Epithelial cell of prostate (primary cell): ENCODE measurements at places on chromosomes 7 and 10.

- no peak for DNase-seq
These were observed 43.4 kb upstream of the C1GALT1 start for GRCh38 chr7:7138897-7139296.

DNA sequence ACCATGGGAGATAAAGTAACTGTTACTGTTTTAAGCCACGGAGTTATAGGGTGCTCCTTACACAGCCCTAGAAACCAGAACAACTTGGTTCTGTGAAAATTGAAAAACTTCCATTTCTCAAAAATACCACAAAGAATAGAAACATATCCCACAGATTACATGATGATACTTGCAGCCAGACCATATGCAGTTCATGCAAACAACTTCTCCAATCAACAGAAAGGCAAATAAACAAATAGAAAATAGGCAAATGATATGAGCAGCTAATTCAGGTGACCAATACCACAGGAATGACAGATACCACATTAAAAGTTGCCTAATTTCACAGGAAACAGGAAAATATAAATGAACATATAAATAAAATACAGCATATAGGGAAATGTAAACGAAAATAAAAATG lies 297.5 kb downstream of the HTR7 start:
- no peak for DNase-seq

DNA sequence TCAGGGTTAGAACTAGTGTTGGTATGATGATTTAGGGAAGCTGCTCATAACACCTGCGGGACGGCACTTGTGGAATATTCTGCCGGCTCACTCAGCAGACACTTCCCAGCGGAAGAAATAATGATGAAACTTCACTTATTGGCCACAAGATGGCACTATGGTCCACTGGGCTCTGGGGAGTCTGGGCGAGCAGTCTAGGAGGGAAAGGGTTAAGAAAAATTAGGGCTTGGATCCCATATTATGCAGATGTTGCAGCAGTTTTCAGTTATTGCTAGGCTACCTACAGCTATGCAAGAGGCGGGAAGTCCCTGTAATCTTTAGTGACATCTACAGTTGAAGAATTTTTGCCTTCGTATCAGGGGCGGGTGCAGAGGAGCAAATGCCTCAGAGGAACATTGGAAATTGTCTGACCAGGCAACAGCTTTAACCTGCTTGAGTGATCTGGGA lies 238.7 kb upstream of the PRSS58 start:
- no peak for DNase-seq

DNA sequence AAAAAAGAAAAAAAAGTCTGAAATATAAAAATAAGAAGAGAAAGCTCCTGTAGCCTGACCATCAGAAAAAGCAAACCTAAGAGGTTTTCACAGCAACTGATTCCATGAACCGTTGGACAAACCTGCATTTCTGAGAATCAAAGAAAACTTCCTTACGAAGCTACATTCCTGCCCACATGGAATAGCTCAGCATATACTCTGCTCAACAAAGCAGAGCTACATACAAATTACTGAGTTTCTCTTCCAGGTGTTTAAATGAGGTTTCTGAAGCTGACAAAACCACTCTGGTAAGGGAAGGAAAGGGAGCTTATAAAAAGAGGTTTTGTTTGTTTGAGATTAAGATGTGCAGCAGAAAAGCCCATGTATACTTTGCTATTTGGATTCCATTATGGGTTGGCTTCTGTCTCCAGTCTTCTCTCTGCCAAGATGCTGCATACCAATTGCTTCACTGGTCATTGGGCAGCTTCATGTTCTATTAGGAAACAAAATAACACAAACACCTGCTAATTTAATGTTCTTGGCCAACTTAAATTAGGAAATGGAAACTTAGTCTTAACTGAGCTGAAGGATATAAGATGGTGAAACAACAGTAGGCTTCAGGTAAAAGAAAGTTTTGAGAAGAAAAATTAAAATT lies 314.1 kb downstream of the LRRTM3 start:
- DNase-seq: no peak

DNA sequence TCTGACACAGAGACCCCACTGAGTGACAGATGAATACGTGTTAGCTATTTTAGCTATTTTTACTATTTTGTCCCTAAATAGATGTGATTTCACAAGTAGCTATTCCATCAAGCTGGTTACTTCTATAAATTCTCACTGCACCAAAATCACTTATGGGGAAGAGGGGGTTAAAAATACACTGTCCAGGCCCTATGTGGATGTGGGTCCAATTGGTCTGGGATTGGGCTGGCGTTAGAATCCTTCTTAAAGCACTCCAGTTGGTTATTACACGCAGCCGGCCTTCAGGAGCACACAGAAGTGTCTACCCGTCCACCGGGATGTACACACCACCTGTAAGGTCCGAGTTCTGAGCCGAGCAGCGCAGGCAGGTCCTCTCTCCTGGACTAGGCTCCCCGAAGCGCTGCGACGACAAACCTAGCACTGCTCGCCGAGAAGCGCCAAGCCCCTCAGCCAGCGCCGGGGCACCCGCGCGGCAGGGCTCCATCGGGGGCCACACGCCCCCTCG lies 222.3 kb upstream of the MKLN1 start:
- DNase-seq: no peak

DNA sequence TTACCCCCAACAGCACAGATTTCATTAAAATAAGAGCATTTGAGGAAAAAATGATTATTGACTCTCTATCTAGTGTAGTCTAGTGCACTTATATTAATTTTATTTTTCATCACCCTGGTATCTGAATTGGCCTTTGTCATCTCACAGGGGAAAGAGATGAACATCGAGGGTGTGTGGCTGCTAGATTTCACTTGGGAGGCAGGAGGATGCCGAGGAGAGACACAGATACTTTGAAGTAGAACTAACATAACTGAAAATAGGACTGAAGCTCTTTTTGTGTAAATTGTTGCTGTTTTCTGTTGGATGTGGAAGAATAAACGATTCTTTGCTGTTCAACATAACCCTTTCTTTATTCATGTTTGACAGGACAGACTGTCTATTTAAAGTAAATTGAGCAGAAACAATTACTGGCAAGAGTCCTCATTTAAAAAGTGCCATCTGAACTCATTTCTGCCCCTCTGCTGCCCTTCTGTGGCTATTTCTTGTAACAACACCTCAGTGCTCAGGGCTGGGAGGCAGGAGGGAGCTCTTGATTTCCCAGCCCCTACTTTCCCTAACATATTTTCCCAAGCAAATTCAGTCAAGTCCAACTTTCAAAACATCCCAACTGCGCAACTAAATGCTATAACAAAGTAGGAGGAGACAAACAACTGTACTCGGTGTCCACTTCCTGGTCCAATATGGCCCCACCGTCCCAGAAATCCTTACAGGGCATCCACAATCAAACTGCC lies 15.6 kb downstream of the LYZL1 start:
- no peak for DNase-seq

DNA sequence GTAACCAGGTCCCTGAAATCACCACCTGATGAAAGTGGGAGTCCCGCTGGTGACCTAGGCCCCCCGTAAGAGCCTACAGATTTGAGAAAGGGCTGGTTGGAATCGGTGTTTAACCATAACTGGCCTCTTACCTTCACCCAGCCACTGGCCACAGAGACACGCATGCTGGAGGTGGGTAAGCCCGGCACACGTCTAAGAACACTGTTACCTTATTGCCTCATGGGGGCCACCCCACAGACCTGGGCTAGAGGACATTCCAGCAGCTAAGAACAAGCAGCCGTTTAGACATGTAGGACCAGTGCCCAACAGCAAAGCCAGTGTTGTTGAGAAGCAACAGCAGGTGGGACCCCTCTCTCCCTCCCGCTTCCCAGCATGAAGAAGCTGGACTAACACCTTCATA lies 2.5 kb upstream of the GDF2 start:
- no peak for DNase-seq

DNA sequence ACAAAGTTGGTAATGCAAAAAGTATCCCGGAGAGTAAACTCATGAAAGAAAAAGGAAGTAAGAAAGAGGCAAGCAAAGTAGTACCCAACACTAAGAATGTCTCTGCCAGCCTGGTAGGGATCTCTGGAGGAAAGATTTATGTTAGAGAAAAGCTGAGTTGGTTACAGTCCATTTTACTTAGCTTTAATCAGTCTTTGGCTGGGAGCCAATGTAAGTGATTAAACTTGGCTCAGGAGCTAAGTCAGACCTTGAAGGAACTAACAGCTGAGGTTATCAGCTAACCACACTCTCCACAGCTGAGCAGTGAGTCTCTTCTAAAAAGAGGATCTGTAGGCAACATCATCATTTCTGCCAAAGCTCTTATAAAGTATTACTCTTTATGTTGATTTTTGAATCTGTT lies 148.0 kb downstream of the ANKRD7 start:
- DNase-seq: no peak

- no peak for DNase-seq
These were observed 39.6 kb downstream of the TSPAN15 start for GRCh38 chr10:69490876-69491275.

DNA sequence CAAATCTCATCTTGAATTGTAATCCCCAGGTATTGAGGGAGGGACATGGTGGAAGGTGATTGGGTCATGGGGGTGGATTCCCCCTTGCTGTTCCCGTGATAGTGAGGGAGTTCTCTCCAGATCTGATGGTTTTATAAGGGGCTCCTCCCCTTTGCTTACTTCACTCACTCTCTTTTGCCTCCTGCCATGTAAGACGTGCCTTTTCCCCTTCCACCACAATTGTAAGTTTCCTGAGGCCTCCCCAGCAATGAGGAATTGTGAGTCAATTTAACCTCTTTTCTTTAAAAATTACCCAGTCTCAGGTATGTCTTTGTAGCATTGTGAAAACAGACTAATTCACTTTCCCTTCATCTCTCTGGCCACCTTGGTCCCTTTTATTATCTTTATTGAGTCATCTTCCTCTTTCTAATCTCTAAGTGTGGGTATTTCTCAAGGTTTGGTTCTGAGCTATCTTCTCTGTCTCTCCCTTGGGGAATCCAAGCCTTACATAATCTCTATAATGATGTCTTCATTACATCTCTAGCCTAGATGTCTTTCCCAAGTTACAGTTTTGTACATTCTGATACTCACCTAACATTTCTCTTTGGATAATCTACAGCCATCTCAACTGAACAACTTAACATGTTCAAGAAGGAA lies 99.1 kb upstream of the JCAD start:
- DNase-seq: no peak

GRCh38 chr7:39952374-39952773 lies 2.3 kb downstream of the CDK13 start:
- DNase-seq: no peak

DNA sequence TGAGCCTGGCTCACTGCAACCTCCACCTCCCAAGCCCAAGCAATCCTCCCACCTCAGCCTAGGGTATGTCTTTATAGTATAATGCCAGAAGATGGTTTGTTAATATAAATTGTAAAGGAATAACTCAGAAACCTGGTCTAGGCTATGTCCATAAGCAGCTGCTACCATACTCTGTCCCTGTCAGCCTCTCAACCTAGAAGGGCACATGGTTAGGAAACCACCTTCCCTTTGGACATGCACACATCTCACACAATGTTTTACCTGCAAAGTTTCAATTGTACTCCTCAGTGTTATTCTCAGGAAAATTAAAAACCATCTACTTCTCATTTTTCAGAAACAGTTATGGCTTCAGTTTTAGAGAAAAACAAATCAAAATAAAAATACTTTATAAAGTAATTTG lies 40.1 kb downstream of the ARHGAP21 start:
- DNase-seq: no peak

DNA sequence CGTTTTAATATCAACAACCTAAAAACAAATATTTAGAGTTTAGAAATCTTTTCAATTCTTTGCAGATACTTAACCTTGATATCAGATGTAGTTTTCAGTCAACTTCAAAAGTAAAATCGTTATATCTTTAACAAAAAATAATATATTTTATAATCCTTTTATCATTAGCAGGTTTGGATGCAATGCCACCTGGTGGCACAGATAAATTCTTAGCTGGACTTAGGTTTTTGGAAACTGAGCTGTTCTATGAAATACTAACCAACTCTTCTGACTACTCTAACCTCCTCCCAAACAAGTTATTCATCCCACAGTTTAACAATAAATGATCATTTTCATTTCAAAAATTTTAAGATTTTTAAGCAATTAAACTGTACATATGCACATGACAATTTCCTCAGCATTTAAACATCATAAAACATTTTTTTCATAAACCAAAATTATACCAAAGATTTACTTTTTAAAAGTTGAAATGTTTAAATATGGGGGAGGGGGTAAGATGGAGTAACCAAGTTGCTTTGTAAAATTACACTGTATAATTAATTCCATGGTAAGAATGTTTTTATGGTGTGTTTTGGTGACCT lies 56.9 kb downstream of the HIBADH start:
- no peak for DNase-seq

DNA sequence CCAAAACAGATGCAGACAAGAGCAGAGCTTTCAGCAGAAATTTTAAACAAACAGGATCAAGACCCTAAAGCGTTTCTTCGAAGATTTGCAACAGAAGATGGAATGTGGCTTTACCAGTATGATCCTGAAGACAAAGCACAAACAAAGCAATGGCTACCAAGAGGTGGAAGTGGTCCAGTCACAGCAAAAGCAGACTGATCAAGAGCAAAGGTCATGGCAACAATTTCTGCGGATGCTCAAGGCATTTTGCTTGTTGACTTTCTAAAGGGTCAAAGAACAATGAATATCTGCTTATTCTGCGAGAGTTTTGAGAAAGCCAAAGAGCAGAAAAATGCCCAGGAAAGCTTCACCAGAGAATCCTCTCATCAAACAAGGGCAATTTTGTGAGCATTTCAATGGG lies 130.4 kb downstream of the MBL2 start:
- DNase-seq: no peak

- DNase-seq: no peak
These were observed 857.2 kb upstream of the PHF14 start for GRCh38 chr7:10116511-10116910.

DNA sequence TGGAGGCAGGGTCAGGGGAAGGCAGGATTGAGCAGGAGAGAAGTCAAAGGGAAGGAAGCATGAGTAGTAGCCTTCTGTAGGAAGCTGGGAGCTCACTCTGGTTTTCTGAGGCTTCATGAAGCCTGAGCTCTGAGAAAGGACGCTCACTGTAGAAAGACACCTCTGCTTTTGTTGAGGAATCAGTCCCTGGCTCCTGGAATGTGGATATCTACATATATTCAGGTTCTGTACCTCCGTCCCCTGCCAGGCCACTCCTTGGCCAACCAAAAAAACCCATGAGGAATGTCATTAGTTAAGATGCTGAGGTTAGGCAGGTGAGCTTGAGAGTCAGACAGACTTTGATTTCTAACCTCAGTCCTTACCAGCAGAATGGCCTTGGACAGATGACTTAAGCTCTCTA lies 283.5 kb upstream of the HABP2 start:
- DNase-seq: no peak

- DNase-seq: no peak
These were observed 6.4 kb downstream of the VIM start for GRCh38 chr10:17234431-17234945.

DNA sequence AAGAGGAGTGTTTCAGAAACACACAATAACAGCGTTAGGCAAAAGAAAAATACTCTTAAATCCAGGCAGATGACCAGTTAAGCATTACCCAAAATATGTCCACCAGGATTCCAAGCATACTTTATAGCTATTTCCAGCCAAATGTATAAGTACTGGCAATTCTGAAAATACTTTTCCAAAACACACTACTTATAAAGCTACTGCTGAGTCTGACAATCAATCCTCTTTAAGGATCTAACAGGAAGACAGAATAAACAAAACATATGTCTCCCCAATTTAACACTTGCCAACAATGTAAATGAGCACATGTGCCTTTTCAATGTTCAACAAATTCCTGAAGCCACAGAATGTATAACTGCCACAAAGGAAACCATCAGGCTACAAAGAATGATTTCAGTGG lies 370.9 kb downstream of the SORCS1 start:
- DNase-seq: no peak

- DNase-seq: no peak
These were observed 120.9 kb upstream of the ZNF804B start for GRCh38 chr7:88638583-88638982.
